Astrocyte (in vitro differentiated cells and primary cell): ENCODE measurements at places on chromosomes 7 and 10.
A peak's percentile ranks its signal among the peaks of the same experiment; 100 is the strongest.

DNA sequence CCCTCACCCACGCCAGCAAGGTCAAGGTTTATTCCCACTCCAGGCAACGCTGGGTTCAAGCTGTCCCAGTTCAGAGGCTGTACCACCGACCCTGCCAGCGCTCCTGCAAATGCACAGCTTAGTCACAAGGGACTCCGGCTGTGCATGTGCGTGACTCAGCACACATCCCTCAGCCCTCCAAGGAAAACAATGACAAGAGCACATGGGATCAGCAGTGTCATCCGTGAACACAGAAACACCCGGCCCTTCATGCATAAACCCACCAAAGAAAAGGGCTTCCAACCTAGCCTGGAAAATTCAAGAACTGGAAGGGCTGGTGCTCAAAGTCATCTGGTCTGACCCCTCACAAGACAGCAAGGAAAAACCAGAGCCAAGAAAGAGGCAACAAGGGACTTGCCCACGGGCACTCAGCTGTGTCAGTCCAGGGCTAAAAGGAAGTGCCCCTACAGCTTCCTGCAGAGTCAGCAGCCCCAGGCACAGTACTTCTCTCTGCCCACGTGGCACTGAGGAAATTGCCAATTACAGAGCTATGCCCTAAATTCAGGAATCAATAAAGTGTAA, 106.1 kb downstream of the KCNMA1 start:
- DNase-seq: peak; percentile 84

DNA sequence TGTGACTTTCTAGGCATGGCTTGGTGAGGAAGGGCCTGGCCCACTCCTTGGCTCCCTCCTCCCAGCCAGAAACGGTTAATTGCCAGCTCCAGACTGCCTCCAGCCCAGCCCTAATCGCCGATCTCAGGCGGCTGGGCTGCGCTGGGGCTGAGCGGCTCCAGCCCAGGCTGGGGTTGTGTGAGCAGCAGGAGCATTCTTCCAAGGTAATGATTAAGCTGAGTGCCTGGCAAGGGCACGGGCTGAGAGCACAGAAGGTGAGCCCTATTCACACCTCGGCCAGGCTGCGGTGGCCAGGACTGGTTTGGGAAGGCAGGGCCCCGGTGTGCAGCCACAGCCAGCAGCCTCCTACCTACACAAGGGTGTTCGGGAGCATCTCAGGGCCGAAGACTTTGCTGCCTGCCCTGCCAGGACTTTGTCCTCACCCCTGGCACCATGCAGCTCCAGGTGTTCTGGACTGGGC, at the start of gene TMEM72:
TSS of gene TMEM72 (plus strand) at position 257 of the 460 bp plus-strand sequence. CDS start at position 433, 176 bp downstream.
- no peak for DNase-seq

- DNase-seq: no peak
These were observed 52.9 kb downstream of the CASD1 start for GRCh38 chr7:94562525-94562924.

GRCh38 chr7:69067397-69067796, 530.9 kb upstream of the AUTS2 start:
- DNase-seq: peak; percentile 4

DNA sequence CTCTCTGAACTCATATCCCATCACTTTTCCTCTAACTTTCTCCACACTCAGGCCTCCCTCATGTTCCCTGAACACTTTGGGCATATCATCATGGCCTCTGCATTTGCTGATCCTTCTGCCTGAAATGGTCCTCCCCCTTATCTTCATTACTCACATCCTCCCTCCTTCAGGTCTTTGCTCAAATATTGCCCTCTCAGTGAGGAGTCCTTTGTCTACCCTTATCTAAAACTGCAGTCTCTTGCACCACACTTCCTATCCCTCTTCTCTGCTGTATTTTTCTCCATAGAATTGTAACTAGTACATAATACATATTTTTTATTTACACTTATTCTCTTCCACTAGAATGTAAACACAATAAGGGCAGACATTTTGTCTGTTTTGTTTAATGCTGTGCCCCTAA, 41.7 kb downstream of the DNAJC1 start:
- DNase-seq: no peak

- DNase-seq: no peak
These were observed 25.0 kb downstream of the CLEC2L start for GRCh38 chr7:139548302-139549028.

- no peak for DNase-seq
These were observed 169.1 kb downstream of the LHFPL3 start for GRCh38 chr7:104497379-104497967.

DNA sequence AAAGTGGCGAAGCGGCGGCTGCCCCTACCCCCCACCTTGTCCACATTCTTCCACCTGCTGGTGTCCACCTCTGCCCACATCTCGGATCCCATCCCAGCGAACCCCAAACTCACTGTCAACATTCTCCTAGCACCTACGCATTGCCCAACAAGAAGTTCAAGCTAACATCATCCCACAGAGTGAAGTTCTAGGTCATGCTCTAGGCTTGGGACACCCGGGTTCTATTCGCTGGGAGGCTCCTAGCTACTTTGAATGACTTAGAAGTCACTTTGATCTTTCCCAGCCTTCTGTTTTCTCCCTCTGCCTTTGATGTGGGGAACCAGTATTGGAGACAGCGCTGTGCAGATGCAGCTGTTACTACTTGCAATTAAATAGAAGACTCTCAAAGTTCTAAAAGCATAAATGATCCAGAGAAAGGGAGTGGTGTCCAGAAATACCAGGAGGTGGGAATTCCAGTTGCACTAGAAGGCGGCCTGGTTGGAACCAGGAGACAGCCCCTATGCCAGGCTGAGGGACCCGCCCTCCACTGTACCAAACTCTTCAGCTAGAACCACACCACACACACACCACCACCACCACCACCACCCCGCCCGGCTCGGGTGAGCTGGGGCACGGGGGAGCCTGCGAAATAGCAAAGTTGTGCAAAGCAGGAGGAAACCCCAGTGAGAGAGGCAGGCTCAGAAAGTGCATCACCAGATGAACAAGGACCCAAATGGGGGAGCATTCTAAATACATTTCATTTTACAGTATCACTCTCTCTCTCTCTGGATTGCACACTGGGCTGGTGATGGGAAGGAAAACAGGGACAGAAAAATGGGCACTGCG, 5.5 kb upstream of the VGF start:
- no peak for DNase-seq

- no peak for DNase-seq
These were observed 25.1 kb upstream of the ELOVL3 start for GRCh38 chr10:102200751-102201640.

DNA sequence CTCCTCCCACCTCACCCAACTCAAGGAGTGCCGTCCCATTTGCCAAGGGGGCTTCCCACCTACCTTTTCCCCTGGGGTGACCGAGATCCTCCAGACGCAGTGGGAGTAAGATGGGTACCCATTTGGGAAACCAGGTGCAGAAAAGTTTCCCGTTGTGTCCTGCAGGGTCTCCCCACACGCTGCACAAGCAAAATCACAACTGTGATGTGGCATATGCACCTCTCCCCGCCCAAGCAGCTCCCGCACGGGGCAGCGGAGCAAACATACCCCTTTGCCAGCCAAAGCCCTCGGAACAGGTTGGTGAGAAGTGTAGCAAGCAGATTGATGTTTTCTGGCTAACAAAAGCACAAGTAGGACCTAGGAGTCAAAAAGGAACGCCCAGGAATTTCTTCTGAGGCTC, 51.5 kb upstream of the OPALIN start:
- no peak for DNase-seq

DNA sequence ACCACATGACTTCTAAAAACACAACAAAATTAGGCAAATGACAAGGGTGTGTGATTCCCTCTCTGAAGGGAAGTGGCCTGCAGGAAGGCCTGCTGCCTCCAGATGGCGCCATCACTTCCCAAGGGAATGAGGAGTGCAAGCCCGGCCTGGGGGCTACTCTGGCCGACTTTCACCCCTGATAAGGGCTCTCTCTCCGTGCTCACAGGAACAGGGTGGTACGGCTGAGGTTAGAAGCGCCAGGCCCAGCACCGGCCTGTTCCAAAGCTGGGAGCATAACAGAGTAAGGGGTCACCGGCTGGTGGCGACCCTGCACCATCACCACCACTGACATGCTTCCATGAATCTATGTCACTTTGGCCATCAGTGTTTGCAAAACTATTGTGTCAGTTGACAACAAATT, 13.1 kb downstream of the RBP3 start:
- DNase-seq: no peak

GRCh38 chr7:151721694-151722093, 155.2 kb downstream of the PRKAG2 start:
- no peak for DNase-seq

- DNase-seq: no peak
These were observed 512 bp upstream of the VIM start for GRCh38 chr10:17227367-17228090.

DNA sequence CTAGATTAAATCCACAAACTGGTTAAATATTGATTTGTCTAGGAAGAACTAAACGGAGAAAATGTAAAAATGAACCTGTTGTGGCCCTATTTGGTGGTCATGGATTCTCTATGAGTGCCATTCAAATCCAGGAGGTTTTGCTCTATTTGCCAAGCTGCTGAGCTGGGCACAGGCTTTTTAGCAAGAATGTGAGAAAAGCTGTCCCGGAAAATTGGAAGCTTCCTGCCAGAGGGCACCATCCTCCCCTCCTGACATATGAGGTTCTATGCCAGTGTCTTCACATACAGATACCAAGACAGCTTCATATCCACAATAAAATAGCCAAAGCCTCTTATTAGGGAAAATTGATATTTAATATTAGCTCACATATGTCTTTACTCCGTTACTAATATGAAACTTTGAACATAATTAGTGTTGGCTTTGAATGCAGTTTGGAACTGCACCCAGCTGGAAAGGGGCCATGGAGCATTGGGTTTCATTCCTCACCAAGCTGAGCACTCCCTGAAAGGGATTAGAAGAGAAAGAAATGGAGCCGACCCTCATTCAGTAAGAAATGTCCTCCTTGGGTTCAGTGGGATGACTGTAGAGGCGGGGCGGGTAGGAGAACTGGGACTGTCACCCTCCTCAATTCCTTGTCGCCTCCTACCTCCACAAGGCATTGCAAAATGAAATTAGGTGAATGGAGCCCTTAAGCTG, 47.8 kb downstream of the NRCAM start:
- no peak for DNase-seq

GRCh38 chr7:87541648-87542047, 59.0 kb downstream of the ABCB1 start:
- DNase-seq: no peak

DNA sequence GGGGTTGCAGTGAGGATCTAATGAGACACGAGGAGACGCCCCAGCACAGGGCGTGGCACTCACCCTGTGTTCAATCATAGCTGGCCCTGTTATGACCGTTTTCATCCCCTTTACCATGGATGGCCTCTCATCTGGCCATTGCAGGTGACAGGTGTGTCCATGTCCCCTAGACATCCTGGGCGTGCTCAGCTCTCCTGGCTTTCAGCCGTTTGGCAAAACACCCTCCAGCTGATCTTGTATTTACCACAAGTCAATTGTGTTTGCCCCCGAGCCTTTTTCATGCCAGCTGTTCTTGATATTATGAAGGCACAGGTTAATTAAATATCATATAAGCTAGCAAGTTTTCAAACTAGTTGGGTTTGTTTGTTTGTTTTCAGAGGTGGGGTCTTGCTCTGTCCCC, 97.1 kb downstream of the CHST15 start:
- DNase-seq: no peak

- DNase-seq: no peak
These were observed 89.7 kb upstream of the PRKAR2B start for GRCh38 chr7:106954840-106955239.

GRCh38 chr10:52477305-52477704, 163.2 kb downstream of the DKK1 start:
- DNase-seq: no peak

DNA sequence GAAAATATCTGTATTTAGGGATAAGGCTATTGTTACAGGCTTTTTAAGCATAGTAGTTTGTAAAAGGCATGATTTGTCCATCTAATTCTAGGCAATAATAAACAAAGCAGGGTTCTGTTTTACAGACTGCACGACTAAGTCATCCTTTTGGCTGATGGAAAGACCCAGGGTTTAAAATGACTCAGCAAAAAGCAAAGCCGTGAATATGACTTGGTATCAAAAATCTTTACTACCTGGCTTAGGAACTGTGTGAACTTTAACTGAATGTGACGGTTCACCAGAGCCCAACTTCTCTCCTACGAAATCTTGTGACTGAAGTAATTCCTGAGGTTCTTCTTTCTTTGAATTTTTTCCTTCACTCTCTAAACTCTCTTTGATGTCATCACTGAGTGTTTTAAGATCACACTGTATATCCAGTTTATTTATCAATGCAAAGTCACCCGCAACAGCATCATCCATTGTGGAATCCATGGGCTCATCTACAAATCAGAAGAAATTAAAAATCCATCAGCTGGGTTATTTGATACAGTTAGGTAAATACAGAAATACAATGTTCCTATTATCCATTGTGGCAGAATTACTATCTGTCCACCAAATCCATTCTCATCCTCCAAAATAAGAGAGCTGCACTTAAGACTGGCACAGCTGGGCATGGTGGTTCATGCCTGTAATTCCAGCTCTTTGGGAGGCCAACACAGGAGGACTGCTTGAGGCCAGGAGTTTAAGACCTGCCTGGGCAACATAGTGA, 17.0 kb downstream of the ATE1 start:
- DNase-seq: peak; percentile 46

- no peak for DNase-seq
These were observed 11.4 kb downstream of the FAM241B start for GRCh38 chr10:69641261-69641980.

DNA sequence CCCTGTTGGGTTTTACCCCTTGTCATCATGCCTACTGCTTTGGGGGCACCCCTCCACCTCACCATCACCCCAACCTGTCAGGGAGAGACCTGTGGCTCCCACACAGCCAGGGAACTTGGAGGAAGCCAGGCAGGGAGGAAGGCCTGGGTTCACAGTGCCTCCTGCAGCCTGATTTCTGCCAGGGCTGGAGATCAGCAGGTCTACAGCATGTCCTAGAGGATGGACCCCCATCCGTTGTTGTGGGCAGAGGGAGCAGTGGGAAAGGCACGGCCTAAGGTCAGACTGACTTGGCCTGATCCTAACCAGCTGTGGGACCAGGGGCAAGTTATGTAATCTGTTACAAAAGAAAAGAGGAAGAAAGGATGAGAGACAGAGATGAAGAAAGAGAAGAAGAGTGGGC, 28.2 kb downstream of the ZCCHC24 start:
- DNase-seq: no peak

- no peak for DNase-seq
These were observed 172.6 kb downstream of the SKIDA1 start for GRCh38 chr10:21352886-21353285.
